ENCODE measurements at places on chromosomes 2 and 18.
A peak's percentile ranks its signal among the peaks of the same experiment; 100 is the strongest.

DNA sequence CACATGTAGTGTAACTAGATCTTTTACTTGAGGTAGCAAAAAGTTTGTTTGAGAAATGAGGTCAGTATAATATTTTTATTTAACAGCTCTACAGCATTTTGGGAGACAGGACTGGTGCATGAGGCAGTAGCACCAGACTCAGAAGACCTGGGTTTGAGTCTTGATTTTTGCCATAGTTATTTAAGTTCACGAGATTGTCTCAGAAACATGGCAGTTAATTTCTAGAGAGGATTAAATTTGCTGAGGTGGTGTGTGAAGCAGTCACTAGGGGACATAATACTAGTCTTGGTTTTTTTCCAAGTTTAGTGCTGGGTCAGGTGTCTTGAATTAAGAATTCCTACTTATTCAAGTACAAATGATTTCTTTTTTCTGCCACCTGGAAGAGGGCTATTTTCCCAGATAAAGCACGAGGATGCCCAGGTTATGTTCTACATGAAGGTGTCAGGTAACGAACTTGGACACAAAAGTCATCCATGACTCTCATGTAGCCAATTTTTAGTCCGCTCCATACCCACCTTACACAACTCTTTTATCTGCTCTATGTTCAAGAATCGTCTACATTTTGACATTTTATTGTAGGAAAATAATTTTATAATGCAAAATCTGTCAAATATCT is 1.4 kb downstream of the MARCHF7 start:
- peak; percentile 44 for DNase-seq

DNA sequence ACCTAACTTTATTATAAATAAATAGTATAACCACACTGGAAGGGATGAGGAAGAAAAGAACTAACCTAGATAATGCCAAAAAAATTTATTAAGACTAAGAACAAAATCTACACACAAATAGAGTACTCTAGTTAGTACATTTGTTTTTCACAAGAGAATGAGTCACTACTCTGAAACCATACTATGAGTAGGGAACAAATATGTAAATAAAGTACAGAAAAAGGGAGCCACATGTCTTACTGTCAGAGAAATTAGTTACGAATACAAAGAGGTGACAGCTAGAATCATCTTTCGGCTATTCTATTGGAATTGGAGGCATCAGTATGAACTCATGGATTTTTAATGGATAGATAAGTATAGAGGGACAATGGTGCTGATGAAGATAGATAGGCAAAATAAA is 150.5 kb downstream of the COPS8 start:
- DNase-seq, result peak; percentile 68

GRCh38 chr2:48568547-48568946 is 38.6 kb downstream of the STON1 start:
- DNase-seq, result no peak

GRCh38 chr2:237154082-237154638 is 68.5 kb downstream of the COPS8 start:
- peak; percentile 70 for DNase-seq

GRCh38 chr2:3423492-3424170 is 44.1 kb downstream of the TRAPPC12 start:
- peak; percentile 55 for DNase-seq

DNA sequence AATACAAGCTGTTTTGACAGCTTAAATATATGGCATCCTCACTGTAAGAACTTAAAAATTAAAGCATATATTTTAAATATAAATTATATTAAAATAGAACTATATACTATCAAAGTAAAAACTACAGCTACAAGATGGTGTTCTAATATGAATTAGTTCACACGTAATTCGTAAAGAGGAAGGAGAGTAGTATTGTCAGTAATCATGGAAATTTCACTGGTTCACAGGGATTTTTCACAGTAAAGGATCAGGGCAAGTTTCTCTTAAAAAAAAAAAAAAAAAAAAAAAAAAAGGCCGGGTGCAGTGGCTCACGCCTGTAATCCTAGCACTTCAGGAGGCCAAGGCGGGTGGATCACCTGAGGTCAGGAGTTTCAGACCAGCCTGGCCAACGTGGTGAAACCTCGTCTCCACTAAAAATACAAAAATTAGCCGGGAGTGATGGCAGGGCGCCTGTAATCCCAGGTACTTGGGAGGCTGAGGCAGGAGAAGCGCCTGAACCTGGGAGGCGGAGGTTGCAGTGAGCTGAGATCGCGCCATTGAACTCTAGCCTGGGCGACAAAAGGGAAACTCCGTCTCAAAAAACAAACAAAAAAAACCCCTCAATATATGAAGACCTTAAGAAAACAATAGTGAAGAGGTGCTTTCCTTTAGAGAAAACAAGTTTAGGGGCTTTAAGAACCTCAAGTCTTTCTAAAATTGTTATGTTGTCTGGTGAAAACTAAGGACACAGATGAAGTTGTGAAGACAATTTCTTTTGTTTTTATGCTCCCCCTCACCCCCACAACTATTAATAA is 32.5 kb downstream of the PNO1 start:
- DNase-seq, result no peak

- peak; percentile 63 for DNase-seq
Measured at GRCh38 chr2:197445746-197446145, 7.6 kb upstream of the COQ10B start.

GRCh38 chr2:60998628-60999545 is 18.6 kb upstream of the PEX13 start:
- DNase-seq, result peak; percentile 56

DNA sequence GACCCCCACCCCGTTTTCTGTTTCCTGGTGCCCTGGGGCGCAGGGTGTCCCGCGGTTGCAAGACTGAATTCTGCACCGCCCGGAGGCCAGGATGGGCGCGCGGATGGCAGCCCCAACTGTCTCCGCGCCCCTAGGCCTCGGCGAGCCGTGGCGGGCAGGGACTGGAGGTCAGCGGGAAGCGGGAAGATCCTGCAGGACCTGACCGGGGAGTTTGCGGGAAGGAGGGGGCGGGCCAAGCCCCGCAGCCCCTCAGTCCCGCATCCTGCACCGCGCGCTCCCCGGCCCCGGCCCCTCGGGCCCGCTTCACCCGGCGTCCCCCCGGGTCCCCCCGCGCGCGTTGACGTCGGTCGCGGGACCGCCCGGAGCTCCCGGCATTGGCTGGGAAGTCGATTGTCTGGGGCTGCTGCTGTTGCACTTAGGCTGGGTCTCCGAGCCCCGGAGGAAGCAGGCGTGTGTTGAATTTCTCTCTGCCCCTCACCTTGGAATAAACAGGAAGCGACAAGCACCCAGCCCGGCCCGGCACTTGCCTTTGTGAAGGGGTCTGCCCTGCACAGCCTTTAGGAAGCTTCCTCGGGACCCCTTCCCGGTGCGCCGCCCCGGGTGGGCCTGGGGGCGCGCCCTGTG is at the start of gene LDLRAD4:
Gene LDLRAD4, plus strand, starts transcription at position 393 of the 624 bp plus-strand sequence.
- no peak for DNase-seq

GRCh38 chr2:121884511-121884921 is 129.1 kb downstream of the TSN start:
- no peak for DNase-seq

DNA sequence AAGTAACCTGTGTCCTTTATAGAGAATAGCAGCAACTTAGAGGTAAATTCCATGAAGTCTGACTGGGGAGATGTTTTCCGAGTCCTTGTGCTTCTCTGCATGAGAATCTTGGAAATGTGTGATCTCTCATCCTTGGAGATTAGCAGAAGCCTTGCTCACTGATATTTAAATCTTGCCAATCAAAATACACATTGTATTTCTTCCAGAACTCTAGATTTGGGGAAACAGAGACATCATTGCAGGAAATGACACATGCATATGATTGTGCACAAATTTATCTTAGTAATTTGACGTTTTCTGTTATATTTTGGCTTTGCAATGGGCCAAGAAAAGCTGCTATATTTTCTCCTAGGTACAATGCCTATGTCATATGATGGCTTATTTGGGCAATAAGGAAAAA is 182.6 kb downstream of the ZNF804A start:
- DNase-seq, result no peak

DNA sequence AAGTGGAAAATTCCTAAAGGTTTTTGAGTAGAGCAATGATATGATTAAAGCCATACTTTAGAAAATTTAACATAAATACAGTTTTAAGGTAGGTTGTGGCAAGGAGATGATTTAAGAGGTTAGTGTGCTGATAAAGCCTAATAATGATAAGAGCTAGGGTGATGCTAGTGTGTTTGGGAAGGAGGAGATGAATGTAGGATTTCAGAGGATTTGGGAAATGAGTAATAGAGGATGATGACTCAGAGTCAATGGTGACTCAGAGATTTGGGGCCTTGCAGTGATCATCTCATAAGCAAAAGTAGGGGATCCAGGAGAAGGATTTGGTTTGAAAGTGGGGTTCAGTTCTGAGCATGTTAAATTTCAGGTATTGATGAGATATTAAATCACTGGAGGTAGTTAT is 23.3 kb downstream of the STAMBP start:
- DNase-seq, result peak; percentile 87

DNA sequence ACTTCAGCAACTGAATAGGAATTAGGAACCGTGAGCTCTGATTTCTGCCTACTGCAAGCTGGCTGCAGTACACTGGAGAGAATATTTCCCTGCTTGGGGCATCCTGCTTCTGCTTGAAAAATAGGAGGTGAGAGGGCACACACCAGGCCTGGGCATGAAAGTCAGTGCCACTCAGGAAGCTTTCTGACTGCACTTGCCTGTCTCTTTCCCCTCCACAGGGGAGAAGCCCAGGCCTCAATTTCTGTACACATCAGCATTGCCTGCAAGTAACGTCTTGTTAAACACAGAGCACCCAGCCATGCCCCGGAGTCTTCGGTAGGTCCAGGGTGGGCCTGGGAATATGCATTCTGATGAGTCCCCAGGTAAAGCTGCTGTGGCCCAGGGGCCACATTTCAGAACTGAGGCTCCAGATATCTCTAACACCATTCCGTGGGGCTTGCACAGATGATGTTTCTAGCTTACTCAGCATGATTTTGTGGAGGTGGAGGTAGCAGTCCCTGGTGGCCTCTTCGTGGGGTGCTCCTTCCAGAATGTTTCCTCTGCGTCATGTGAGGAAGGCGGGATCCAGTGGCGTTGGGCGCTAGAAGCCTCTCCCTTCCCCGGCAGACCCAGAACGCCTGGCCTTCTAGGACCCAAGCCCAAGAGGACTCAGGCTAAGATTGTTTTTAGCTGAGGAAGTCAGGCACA is 114.1 kb downstream of the ZBTB7C start:
- no peak for DNase-seq

GRCh38 chr2:216279459-216279858 is 92.8 kb downstream of the MARCHF4 start:
- peak; percentile 45 for DNase-seq

DNA sequence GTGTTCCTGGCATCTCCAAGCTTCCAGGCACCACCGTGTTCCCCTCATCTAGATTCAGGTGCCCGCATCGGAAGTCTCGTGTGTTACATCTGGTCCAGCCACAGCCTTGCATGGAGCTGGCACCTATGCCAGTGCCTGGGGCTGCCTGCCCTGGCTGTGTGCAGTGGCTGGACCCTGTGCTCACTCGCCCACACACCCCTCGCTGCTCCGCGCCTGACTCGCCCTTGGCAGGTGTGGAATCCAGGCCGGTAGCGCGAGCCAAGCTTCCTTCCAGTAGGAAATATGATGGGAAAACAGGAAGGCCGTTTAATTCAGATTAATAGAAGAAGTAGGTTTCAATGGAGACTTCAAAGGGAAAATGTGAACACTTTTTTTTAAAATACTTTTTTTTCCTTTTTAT is 78.0 kb downstream of the PTPN4 start:
- DNase-seq, result no peak

GRCh38 chr2:75647771-75648170 is 1.2 kb downstream of the MRPL19 start:
- DNase-seq, result no peak

- no peak for DNase-seq
Measured at GRCh38 chr18:66734451-66734850, 130.6 kb upstream of the CDH19 start.

GRCh38 chr2:65940856-65941255 is 494.1 kb upstream of the MEIS1 start:
- DNase-seq, result no peak

DNA sequence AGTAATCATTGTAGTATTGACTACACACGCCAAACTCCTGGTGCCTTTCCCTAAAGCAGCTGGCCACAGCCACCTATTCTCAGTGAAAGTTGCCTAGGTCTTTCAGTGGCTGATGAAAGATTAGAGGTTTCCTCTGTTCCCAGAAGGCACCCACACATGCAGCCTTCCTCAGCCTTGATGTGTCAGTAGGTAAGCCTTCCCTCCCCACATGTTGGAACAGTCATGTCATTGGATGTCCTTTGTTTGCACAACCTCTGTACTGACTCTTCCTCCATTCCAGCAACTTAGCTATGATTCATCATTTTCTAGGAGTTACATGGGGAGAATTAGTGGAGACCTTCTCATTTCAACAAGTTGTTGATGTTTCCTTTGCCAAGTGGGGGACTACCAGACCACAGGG is 630.8 kb upstream of the SLC39A10 start:
- no peak for DNase-seq

DNA sequence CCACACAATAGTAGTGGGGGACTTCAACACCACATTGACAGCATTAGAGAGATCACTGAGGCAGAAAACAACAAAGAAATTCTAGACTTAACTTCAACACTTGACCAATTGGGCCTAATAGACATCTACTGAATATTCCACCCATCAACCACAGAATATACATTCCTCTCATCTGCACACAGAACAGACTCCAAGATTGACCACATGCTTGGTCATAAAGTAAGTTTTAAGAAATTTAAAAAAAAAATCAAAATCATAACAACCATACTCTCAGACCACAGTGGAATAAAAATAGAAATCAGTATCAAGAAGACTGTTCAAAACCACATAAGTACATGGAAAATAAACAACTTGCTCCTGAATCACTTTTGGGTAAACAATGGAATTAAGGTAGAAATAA is 9.0 kb upstream of the FLACC1 start:
- peak; percentile 17 for DNase-seq

- no peak for DNase-seq
Measured at GRCh38 chr2:142723236-142723635, 154.2 kb upstream of the KYNU start.

- DNase-seq, result peak; percentile 34
Measured at GRCh38 chr2:109549016-109549590, 64.7 kb downstream of the SEPTIN10 start.

- no peak for DNase-seq
Measured at GRCh38 chr2:99404039-99404796, 67.0 kb downstream of the EIF5B start.

All from EH (cell line).